ENCODE measurements at places on chromosomes 13 and 19.

DNA sequence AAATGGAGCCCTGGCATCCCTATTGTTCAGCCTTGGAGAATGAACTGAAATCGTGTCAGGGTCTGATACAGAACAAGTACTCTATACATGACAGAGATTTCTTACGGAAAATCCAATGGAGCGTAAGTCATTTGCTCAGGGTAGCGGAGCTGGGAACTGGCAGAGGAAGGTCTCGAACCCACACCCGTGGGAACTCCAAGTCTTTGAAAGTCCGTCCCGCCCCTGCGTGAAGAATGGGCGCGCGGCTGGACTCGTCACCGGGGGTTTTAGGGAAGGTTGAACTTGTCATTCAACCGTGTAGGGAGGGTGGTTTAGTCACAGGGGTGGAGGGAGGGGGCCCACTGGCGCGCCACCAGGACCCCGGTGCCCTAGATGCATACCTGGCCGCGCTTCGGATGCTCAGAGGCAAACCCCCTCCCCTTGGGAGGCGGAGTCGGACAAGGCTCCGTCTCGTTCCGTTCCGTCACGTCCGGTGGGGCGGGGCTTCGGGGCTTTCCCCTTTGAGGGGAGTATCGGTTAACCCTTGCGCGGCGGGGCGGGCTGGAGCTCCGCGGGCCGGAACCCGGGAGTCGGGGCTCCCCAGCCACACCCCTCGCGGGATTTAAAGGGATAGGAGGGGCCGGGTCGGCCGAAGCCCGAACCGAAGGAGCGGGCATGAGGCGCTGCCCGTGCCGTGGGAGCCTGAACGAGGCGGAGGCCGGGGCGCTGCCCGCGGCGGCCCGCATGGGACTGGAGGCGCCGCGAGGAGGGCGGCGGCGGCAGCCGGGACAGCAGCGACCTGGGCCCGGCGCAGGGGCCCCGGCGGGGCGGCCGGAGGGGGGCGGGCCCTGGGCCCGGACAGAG is at the start of the genes COQ8B and ITPKC:
Gene COQ8B, minus strand, starts transcription at position 405 of the 843 bp plus-strand sequence. CDS start 2,254 bp downstream, outside the sequence.
Gene ITPKC, plus strand, starts transcription at position 631 of the 843 bp plus-strand sequence. Its CDS starts 24 bp downstream, at position 655.
- peak; percentile 97 for DNase-seq

GRCh38 chr13:41909506-41909905 is 51.4 kb downstream of the VWA8 start:
- no peak for DNase-seq

DNA sequence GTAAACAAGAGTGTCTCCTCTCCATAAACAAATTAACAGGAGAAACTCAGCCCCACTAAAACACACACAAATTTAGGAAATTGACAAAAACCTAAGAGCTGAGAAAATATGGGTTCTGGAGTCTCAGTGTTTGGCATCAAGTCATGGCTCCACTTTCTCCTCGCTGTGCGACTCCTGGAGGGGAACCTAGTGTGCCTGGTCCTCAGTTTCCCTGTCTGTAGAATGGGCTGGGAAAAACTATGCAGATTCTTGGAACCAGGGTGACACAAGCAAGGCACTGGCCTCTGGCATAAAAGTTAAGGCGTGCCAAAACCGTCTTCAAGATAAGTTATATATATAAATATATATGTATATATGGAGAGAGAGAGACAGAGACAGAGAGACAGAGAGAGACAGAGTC is 83.9 kb downstream of the INSR start:
- DNase-seq = no peak

DNA sequence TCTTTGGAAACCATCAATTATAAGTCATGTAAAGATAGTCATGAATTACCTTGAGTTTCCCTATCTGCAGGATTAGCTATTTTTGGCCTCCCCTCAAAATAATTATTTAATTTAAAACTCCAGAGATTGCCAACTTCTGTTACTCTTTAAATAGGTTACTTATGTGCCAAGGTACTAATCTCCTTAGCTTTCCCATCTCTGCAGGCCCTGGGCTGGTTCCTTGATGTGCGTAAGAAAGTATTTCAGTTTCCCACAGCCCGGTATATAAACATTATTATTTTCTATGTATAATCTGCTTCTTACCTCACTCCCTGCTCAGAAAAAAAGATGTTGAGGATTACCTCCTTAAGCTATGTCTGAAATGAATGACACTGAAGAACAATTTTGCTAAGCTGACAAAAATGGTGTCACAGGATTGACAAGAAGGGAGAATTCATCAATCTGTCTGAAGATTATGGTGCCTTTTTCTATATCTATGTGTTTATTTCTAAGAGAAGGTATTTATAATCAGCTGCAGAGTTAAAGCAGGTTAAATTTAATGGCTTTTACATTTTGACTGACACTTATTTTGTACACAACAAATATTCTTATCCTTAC is 1697.2 kb upstream of the PCDH20 start:
- DNase-seq = no peak

GRCh38 chr13:109415057-109415456 is 371.3 kb downstream of the IRS2 start:
- no peak for DNase-seq

DNA sequence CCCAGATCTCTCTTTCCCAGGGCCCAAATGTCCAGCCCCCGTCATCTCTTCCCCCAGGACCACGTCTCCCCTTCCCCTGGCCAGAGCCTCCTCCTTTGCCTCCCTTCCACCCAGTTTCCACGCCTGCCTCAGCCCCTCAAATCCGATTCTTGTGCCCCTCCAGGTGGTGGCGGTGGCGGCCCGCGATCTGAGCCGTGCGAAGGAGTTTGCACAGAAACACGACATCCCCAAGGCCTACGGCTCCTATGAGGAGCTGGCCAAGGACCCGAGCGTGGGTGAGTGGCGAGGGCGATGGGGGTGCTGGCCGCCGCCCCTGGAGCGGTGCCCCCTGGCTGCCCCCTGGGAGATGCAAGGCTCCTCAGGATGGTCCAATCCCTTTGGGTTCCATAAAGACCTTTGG is 1.3 kb downstream of the DHDH start:
- DNase-seq = no peak

DNA sequence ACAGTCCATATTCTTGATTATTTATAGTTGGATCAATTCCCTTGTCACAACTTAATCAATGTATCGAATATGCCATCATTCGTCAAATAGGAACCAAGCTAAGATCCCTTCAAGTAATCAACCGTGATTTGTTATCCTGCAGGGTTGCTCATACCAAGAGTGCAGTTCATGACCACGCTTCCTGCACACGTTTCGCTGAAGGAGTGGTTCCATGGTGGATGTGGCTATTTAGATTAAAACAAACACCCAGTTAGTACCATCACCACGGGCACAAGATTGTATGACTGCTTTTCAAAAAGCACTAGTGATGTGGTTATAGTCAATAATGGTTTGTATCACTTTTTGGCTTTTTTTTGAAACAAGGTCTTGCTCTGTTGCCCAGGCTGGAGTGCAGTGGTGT is 41.1 kb upstream of the CCNE1 start:
- DNase-seq = no peak

DNA sequence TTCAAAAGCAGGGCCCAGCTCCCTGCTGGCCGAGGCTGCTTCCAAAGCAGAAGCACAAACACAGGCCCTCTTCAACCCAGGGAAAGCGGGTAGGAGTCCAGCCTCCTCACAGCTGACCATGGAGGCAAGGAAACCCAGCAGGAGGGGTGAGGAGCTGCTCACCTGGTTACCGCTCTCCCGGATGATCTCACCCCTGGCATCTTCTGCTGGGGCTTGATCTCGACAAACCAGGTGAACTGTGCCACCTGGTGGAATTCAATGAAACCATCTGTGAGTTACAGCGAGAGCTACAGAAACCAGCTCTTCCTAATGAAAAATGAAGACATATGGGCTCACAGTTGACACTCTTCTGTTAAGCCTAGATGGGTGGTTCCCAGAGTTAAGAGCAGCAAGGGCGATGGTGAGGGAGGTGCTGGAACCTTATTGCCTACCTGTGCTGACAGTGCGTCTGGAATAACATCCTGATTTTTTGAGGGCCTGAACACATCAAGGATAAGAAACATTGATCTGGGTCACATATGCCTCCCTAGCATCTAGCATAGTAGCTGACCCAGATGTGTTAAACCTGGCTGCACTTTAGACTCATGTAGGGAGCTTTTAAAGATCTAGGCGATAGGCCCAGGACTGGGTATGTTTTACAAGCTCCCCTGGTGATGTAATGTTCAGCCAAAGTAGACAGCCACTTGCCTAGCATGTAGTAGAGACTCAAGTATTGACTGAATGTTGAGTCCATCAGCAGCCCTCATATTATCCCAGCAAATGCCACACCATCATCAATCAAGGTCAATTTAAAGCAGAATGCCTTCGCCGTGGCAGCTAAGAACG is 6.1 kb downstream of the DHRS12 start:
- DNase-seq = no peak

DNA sequence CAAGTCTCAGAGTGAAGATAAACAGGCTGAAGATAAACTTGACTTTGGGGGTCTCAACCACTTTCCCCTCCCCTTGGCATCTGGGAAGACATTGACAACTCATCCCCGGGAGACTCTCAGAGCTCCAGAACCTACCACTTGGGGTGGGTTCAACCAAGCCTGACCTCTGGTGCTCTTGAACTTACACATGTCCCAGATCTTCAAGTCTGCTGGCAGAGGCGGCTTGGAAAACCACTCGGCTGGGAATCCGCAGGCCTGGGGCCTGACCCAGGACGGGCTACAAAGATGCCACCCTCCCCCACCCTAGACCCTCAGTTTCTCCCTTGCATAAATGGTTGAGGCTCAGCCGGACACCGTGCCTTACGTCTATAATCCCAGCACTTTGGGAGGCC is 512 bp downstream of the LRRC8E start:
- DNase-seq = no peak

DNA sequence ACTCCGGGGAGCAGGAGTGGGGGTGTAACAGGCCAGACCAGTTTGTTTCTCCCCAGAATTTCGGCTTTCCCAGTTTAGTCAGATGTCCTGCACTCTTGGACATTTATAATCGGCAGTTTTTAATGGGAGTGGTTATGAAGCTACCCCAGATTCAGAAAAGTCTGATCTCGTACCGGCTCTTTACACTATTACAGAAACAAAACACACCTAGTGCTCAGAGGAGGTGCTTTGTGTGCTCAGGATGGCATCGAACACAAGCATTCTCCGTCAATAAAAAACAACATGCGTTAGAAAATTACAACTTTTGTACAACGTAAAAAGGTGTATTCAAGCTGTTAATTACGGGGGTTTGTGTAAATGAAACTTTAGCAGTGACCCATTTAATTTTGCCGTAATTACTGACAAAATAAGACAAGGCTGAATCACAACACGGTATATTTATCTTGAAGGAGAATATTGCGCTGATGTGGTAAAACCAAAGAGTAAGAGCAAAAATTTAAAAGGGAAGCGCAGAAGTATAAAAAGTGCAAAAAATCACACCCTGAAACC is 6.6 kb upstream of the SOX1 start:
- DNase-seq = no peak

GRCh38 chr13:61187471-61187870 is 228.2 kb downstream of the PCDH20 start:
- DNase-seq = no peak

GRCh38 chr13:105599477-105600037 is 935.9 kb downstream of the EFNB2 start:
- no peak for DNase-seq

GRCh38 chr13:24251525-24251924 is 57.9 kb upstream of the C1QTNF9 start:
- no peak for DNase-seq

All from suppressor macrophage (primary cell).